ENCODE measurements at places on chromosomes 2 and 18.

DNA sequence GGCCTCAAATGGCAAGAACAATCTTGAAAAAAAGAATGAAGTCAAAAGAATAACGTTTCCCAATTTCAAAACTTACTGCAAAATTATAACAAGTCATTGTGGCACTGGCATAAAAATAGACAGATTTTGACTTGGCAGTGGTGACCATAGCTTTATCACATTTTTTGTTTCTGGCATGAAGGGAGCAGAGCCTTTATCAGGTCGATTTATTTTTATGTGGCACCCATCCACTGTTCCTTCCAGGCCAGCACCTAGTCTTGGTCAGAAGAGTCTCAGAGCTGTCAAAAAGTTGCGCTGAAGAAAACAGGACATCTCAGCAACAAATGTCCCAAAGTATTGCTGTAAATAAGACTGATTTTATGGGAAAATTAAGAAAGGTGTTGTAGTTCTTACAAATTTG, 92.4 kb downstream of the TRABD2A start:
- no peak for DNase-seq

DNA sequence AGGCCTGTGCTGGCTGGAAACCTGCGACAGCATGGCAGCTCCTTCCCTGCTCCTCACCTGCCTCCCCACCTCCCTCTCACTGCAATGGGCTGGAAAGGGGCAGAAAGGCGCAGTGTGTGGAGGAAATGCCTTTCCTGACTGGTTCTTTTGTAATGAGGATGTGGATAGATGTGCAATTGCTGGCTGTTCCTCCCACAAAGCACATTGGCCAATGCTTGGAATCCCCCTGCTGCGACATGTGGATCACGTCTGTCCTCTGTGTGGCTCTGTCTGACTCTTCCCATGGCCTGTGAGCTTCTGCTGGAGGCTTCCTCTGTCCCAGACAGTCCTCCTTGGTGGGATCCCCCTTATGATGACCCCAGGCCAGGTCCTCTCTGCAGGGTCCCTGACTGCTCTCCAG, 172.5 kb downstream of the NCK2 start:
- DNase-seq, result no peak

- no peak for DNase-seq
These were observed 239.8 kb upstream of the HS6ST1 start for GRCh38 chr2:128558441-128558840.

DNA sequence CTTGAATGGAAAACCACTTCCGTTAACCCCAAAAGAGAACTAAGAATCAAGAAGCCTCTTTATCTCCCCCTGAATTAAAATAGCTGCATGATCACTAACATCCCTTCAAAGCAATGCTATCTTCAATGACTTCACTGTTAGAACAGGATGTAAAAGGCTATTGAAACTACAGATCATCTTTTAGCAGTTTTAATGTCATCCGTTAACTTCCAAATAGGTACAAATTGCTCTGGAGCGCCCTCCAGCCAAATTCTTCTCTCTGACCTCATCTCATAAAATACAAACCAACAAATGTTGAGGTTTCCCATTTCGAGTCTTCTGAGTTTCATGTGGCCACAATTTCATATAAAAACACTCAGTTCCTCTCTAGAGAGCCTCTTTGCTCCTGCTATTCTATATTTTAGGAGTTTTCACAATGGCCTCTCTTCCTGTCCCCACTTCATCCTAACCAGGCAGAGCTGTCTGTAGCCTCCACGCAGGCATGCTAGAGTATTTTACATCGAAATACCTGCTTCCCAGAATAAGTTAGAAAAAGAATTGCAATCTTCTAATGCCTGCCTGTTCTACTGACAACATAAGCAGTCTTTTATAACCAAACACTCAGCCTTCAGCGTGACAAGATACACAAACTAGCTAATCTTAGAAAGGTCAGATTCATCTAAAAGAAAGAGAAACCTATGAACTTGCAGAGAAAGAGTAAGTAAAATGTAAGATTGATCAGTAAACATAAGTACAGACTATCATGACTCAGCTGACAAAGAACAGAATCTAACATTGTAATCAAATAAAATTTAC, 37.9 kb downstream of the B4GALT6 start:
- no peak for DNase-seq

- no peak for DNase-seq
These were observed 202.2 kb downstream of the TRIB2 start for GRCh38 chr2:12918835-12919445.

Measured in activated naive CD4-positive, alpha-beta T cell (primary cell).